ENCODE measurements at places on chromosomes 3 and 15.

- no peak for DNase-seq
These were observed 201.1 kb downstream of the NR1D2 start for GRCh38 chr3:24145981-24146822.

- no peak for DNase-seq
These were observed 39.2 kb downstream of the EPHB3 start for GRCh38 chr3:184600685-184601377.

GRCh38 chr15:68143785-68144184, 61.3 kb downstream of the CALML4 start:
- no peak for DNase-seq

DNA sequence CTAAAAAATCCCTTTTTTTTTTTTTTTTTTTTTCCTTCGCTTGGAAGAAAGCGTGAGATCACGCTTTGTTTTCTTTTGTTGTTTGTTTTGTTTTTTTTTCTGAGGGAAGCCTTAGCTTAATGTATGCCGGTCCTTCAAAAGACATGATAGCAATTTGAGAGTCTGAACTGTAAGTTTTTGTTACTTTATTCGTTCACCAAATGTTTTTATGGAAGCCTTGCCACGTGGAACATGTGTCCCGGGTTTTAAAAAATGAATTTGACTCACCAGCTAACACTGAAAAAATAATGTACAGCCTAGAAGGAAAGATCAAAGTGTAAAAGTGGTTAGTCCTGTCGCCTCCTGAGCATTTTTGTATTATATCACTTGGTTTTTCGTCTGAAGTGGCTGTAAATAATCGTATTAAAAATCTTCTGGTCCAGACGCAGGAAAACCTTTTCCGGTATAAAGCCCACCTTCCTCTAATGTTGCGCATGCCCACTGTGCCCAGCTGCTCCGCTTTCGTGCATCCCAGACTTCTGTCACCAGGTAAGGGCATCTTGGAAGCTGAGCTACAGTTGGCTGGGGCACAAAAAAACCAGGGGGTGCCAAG, 795 bp upstream of the MYNN start:
- DNase-seq = peak; percentile 54

- no peak for DNase-seq
These were observed 6.5 kb upstream of the CRYBG3 start for GRCh38 chr3:97815149-97815917.

Data from activated naive CD4-positive, alpha-beta T cell (primary cell).